HS-27A (cell line): ENCODE measurements at places on chromosomes 1 and 21.

GRCh38 chr1:224861339-224861716, 68.1 kb upstream of the DNAH14 start:
- DNase-seq, result no peak

DNA sequence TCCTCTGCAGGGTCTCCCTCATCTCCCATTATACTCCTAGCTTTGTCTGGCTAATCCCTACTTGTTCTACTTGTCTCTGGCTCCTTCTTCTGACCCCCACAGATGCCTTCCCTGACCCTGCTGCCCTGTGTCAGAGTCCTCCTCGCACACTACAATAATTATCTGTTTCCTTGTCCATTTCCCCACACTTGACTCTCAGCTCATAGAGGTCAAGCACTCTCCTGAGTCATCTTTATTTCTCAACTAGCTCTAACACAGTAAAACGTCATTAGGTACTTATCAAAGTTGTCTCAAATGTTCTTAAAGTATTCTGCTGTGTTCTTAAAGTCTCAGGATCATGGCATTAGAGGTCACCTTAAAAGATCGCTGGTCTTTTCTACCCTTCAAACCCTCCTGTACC, 47.1 kb downstream of the C8A start:
- no peak for DNase-seq

DNA sequence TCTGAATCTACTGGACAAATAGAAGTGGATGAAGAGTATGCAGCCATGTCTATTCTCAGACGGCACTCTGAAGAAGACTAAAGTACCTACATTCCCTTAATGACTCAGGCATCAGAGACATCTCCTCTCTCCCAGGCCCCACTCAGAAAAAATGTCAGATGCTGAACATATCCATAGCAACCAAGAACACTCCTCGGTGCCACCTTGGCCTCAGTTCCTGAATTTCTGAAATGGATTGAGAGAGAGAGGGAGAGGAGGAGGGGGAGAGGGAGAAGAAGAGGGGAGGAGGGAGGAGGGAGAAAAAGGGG, 16.0 kb upstream of the OVAAL start:
- DNase-seq, result no peak

DNA sequence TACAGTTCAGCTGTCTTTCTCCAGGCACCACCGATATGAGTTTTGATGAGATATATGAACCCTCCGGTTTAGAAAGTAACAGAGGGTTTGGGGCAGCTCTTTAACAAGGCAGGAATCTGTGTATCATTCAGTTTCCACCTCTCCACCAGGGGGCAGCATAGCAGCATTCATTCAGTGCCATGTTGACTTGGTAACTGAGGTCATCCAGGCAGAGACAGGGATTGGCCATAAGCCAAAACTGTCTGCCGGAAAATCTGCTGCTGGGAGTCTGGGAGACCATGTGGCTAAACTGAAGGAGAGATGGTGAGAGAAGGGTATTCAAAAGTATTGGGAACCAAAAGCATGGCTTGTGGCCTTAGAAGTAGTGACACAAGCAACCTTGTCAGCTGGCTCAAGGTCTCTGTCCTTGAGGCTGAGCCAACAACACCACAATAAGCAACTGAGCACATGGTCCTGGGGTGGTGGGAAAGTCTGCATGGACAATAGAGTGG, 98.5 kb downstream of the LMX1A start:
- DNase-seq, result peak; percentile 11

- no peak for DNase-seq
Observed at GRCh38 chr1:152448095-152448494, 34.0 kb upstream of the CRNN start.

- peak; percentile 69 for DNase-seq
Observed at GRCh38 chr21:38343691-38344090, 86.9 kb downstream of the KCNJ15 start.

GRCh38 chr21:46190491-46191131, 6.4 kb upstream of the SPATC1L start:
- DNase-seq, result no peak

GRCh38 chr21:28068455-28069358, 924.0 kb downstream of the LTN1 start:
- DNase-seq, result no peak

- peak; percentile 12 for DNase-seq
Observed at GRCh38 chr21:38380481-38381137, 117.7 kb downstream of the ERG start.

DNA sequence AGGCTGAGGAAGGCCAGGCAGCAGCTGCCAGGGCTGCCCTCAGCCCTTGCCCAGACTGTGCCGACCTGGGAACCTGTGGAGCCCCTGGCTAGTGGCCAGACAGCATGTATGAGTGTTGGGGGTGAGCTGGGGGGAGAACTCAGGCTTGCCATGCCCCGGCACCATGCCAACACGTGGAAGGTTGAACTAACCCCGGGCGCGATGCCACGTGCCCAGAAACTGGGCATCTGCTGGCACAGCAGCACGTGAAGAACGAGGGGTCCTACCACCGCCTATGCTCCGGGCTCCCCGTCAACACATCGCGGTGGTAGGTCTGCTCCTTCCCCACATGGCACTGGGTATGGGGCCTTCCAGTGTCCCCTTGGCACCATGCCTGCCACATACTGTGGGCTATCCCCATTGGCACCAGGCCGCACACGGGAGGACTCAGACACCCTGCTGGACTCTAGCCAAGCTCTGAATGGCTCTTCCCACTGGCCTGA, 68.7 kb downstream of the CASZ1 start:
- no peak for DNase-seq

GRCh38 chr1:25040122-25040685, 110.1 kb upstream of the RUNX3 start:
- DNase-seq, result no peak

GRCh38 chr1:54757833-54758232, 6.5 kb downstream of the PARS2 start:
- DNase-seq, result no peak

- DNase-seq, result no peak
Observed at GRCh38 chr1:23417570-23417969, 7.0 kb downstream of the TCEA3 start.

GRCh38 chr1:86845514-86845913, 68.4 kb downstream of the SELENOF start:
- DNase-seq, result no peak

- DNase-seq, result no peak
Observed at GRCh38 chr1:160711276-160711601, 383 bp downstream of the CD48 start.

DNA sequence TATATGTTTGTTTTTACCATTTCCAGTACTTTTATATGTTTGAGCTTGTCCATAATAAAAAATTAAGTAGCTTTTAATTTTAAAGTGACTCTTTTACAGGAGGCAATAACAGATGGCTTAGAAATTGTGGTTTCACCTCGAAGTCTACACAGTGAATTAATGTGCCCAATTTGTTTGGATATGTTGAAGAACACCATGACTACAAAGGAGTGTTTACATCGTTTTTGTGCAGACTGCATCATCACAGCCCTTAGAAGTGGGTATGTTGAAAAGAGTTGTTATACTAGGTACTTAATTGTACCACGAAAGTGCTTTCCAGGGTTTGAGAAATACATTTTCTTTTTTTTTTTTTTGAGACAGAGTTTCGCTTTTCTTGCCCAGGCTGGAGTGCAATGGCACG, 46.1 kb downstream of the RNF2 start:
- DNase-seq, result no peak

DNA sequence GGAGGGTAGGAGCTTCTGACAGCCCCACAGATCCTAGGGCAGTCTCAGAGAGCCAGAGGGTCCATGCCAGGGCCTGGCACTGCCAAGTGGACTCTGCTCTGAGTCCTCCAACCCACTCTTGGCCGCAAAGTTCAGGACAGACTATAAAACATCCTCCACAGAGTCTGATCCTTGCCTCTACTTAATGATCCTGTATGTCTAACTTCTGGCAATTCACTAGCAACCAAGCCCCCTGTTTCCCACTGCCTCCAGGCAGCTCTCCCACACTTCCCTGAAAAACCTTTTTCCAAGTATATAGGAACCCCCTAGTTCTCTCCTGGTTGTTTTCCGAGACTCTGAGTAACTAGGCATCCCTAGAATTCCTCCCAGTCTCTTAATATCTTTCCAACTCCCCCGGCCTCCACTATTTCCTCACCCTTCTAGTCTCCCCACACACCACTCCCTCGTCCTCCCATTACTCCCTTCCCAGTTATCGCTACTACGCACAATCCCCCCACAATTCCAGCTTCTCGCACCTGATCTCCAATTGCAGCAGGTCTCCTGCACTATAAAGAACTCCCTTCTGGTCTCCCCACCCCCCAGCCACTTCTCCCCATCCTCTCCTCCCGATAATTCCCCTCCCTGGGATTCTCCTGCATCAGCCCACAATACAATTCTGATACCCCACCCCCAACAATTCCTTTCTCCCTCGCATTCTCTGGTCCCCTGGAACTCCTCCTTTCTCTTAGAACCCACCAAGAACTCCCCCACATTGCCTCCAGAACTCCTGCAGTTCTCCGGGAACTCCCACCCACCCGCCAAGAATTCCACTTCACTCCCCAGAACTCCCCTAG, 574 bp downstream of the IGSF9 start:
- no peak for DNase-seq

- DNase-seq, result no peak
Observed at GRCh38 chr1:232045139-232045994, 418.8 kb downstream of the DISC1 start.

DNA sequence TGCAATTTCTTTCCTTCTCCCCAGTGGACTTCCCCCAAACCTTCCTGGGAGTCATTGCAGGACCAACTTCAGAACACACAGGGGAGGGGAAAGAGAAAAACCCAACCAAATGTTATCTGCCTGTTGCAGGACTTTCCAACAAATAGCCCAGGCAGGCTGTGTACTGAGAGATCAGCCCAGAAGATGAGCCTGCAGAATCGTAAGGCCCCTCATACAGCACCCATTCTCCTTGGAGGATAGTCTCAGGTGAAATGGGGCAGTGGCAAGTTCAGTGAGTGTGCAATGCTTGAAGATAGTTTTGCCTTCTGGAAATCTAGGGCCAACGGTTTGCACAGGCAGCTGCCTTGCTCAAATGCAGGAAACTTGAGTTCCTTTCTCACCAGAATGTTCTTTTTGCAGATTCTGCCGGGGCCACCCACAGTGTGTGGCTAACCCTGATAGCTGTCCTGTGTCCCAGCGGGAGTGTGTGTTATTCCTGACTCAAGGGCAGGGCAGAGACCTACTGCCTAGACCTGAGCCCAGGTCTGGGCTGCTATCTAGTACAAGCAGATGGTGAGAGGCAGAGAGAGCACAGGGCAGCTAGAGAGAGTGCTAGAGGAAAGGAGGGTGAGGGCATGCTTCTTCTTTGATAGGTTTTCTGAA, 48.8 kb downstream of the GADD45A start:
- no peak for DNase-seq

- DNase-seq, result no peak
Observed at GRCh38 chr21:42092771-42093170, 21.7 kb downstream of the UMODL1 start.

DNA sequence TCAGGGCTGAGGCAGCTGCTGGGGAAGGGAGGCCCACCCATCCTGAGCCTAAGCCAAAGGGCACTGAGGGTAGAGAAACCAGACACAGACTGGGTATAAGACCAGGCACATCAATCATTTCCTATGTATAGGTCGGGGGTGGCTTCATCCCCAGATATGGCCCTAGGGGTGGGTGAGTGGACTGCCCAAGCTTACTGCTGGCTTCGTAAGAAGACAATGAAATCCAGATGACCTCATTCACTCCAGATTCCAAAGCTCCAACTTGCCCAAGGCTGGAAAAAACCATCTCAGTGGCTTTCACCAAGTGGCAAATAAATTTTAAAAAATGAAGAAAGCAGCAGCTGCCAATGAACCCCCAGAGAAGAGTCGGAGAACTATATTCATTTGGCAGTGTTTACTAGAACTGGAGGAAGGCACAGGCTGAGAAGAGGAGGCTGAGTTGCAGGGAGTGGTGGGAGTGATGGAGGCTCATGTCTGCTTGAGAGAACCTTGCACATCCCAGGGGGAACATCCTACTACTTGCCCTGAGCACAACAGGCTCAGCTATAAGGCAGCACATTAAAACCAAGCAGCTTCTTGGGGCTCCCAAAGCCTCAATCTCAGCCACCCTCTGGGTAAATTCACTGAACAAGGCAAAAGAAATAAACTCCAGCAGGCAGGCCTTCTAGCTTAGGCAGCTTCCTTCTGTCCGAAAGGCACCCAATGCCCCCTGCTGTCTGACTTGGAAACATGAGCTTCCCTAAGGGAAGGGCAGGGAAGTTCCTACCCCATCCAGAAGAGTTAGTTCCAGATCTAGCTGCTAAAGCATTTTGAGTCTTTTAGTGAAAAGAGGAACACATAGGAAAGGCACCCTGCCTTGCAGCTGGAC, 14.1 kb downstream of the PEA15 start:
- peak; percentile 14 for DNase-seq

DNA sequence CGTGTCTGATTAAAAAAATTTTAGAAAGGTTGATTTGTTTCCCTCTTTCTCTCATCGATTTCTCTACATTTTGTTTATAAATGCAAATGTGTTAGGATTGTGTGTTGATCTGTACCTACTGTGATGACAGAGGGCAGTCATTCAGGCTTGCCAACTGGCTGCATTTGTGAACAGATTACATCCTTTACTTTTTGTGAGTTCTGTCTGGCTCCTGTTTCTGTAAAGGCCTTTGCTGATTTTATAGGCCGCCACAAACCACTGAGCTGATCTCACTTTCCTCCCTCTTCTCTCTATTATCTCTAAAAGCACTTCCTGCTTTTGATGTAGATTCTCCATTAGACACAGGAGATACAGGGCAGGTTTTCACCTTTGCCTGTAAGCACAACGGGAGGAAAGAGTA, 106.8 kb downstream of the ESRRG start:
- no peak for DNase-seq

- DNase-seq, result no peak
Observed at GRCh38 chr21:14826630-14827029, 238.2 kb downstream of the NRIP1 start.

- DNase-seq, result no peak
Observed at GRCh38 chr1:29643838-29644440, 407.6 kb downstream of the PTPRU start.

GRCh38 chr1:239993366-239993765, 98.3 kb upstream of the FMN2 start:
- no peak for DNase-seq

- DNase-seq, result no peak
Observed at GRCh38 chr1:53869454-53870117, 20.0 kb downstream of the YIPF1 start.
